ENCODE measurements at places on chromosomes 13 and 19.
A peak's percentile ranks its signal among the peaks of the same experiment; 100 is the strongest.

DNA sequence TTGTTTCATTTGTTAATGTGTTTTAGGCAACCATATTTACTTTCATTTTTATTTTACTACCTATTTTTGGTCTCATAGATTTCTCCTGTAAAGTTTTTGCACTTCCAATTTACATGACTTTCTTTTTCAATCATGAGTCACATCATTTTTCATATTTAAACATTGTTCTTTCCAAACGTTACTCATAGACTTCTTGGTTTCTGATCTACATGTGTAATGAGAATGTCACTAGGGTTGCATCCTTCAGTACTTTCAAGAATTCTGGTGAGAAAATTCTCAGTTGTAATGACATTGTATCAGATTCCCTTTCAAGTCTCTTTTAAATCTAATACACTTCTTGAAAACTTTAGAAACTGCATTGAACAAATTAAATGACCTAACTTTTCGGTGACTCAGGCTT is 991.7 kb downstream of the EFNB2 start:
- no peak for DNase-seq

DNA sequence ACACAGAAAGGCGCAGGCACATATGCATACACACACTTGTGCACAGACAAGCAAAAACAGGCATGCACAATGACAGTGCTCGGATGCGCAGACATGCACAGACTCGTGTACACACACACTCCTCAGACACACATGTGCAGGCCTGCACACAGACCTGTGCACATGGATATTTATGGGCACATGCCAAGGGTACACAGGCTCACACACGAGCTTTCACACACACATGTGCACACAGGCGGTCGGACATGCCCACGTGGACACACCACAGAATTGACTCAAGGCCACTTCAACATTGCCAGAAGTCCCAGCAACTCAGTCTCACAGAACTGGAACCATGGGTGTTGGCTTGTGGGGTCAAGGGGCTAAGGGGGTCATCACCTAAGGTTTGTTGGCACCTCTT is 206.8 kb downstream of the URI1 start:
- no peak for DNase-seq

DNA sequence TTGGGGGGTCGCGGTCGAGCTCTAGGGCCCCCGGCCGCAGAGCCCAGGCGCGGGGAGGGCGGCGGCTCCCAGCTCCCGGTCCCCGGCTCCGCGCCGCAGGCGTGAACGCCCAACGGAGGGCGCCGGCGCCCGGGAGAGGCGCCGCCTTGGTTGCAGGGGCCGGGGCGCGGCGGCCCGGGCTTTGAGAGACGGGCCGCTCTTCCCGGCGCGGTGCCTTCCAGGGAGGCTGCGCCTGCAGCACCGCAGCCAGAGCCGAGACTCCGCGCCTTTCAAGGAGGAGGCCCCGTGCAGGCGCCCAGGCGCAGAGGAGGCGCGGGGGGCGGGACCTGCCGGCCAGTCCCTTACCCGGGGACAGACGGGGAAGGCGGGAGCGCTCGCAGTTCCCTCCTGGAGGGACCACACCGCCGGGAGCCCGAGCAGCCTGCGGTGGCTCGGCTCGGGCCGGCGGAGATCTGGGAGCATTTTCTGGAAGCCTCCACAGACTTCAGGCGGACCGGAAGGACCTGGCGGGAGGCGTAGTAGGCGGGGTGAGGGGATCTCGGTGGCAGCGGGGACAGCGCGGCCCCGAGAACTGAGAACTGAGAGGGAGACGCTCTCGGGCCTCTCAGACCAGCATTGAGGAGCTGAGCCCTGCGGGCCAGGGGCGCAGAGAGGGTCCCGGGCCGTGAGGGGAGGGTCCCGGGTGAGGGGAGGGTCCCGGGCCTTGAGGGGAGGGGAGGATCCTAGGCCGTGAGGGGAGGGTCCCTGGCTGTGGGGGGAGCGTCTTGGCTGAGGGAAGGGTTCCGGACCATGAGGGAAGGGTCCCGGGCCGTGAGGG is 25.5 kb upstream of the MCF2L start:
- DNase-seq: peak; percentile 57

DNA sequence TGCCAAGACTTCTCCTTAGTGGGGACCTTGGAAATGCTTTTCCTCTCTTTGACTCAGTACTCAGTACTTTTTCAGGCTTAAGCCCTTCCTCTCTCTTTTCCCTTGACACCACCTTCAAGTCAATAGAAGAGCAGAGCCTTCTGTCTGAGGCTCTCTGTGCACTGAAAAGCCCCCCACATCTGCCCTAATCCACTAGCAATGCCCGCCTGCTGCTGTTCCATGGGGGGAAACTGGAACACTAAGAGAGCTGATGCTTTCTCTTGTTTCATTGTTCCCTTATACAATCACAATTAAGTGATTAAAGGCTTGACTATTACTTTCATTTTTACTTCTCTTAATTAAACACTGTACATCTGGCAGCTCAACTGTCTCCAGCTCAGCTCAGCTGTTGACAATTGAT is 254.5 kb downstream of the SLITRK6 start:
- no peak for DNase-seq

GRCh38 chr13:113937073-113937472 is 36.8 kb downstream of the C13orf46 start:
- DNase-seq: no peak

- DNase-seq: no peak
Observed at GRCh38 chr13:112905086-112905485, 63.9 kb upstream of the MCF2L start.

- peak; percentile 21 for DNase-seq
Observed at GRCh38 chr13:38582133-38582532, 104.7 kb upstream of the FREM2 start.

DNA sequence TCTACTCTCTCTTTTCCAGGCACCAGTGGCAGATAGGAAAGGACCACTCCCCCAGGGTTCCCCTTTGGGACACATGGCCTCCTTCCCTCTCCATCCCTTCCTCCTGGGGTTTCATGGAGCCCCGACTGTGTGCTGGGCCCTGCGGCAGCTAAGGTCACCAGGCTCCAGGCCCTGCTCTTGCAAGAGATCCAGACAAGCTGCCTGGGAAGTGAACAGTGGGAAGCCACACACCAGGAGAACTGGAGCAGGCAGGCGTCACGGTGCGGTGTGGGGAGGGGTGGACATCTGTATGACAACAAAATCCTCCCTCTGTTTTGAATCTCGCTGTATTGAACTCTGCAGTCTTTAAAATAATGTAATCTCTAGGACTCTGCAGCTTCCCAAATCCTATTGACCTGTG is 330.1 kb downstream of the UQCRFS1 start:
- no peak for DNase-seq

- no peak for DNase-seq
Observed at GRCh38 chr19:6593651-6594416, 2.9 kb upstream of the CD70 start.

DNA sequence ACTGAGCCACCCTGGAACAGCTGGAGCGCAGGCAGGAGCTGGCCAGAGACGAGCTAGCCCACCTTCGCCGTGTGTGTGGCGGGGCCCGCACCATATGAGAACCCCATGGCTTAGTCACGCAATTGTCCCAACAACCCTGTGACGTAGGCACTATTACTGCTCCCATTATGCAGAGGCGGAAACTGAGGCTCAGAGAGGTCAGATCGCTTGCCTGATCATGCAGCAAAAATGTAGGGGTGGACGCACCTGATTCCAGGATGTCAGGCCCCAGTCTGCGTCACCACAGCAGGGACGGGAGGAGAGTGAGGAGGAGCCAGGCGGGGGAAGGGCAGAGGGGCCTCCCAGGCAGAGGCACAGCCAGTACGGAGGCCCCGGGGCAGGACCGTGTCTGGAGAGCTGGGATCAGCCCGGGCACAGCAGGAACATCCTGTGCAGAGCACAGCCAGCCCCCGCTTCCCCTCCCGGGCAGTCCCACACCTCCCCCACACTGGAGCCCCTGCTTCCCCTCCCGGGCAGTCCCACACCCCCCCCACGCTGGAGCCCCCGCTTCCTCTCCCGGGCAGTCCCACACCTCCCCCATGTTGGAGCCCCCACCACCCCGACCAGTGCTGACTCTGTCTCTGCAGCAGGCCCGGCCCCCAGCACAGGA is 16.7 kb downstream of the PIP5K1C start:
- DNase-seq: no peak

DNA sequence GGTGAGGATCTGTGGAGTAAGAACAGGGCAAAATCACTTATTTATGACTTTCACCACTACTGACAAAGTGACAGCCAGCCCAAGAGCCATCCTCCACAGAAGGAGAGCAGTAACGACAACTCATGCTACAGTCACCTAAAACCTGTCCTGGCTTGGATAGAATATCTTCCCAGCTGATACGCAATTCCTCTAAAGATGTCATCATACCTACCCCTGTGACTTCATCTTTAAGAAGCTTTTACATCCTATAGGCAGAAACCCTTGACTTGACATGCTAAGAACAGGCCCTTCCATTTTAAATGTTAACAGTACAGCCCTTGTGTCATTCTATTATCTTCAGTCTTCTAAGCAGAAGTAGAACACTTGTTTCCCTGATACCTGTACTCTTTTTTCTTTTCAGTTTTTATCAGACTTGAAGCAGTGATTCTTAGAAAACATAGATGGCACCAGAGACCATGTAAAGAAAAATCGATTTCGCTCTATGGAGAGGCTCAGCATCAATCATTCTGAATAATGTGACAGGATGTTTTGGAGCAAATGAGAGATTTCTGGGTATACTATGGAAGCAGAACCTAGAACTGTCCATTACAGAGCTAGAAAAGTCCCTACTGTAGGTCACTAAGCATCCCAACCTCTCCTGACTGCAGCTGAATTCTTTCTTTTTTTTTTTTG is 20.1 kb downstream of the STOML3 start:
- DNase-seq: no peak

DNA sequence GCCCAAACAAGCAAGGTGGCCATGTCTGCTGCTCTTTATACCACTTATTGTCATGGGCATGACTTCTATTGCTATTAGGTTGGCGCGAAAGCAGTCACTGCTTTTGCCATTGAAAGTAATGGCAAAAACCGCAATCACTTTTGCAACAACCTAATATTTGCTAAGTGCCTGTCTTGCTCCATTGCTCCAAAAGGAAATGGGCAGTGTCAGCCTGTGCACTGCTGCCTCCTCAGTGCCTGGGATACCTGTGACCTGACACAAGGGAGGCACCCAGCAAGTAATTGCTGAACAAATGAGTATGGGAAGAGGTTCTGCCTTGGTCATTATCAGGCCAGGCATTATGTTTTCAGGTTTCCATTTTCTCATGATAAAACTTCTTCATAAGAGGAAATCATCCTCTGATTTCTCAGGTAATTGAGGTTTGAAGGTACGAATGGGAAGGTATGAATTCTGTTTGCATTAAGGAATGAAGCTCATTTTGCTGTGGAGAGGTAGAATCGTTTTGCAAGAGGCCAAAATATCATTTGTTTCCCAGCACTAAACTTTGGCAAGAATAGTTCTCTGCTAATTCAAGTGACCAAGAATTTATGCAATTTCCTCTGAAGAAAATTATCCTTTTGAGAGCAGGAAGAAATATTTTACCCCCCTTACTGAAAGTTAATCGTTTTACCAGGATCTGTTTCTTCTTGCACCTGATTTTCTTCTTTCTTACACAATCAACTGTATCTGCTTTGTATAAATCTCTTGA is 128.4 kb upstream of the SPRY2 start:
- DNase-seq: no peak

DNA sequence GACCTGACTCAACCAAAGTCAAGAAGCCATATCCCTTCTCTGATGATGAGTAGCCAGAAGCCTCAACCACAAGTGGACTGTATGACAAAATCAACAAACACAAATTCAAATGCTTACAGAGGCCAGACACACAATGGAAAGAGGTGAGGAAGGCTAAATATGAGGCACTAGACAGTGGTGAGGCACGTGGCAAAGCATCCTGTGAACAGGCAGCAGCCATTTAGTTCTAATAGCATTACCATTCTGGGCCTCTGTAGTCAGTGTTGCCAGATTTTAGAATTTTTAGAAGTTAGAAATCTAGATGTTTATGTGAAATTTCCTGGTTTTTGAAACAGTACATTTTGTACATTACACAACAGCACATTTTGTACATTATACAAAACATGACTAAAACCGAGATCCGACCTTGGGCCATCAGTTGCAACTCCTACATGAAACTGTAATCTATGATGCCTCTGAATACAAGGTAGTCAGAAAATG is 403.3 kb downstream of the COG6 start:
- no peak for DNase-seq

DNA sequence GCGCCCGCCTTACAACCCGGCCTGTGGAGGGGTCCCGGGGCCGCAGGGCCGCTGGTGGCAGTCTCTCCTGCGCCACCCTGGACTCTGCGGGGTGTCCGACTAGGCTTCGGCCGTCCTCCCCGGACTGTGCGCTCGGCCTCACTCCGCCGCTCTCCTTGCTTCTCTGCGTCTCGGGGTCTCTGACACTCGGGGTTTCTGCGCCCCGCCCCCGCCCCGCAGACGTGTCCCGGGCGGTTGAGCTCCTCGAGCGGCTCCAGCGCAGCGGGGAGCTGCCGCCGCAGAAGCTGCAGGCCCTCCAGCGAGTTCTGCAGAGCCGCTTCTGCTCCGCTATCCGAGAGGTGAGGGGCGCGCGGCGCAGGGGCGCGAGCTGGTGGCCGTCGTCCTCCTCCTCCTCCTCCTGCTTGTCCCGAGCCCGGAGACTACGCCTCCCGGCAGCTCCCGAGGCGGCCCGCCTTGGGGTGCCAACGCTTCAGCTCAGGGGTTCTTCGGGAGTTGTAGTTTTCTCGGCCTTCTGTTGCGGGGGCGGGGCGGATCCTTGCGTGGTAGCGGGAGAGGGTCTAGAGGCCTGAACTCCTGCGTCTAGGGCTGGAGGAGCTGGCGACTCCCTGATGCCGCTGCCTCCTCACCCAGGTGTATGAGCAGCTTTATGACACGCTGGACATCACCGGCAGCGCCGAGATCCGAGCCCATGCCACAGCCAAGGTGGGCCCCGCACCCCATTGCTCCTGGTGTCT is 627 bp downstream of the LIN7B start:
- peak; percentile 69 for DNase-seq

GRCh38 chr19:13097033-13097462 is 5.6 kb downstream of the LYL1 start:
- DNase-seq: no peak

DNA sequence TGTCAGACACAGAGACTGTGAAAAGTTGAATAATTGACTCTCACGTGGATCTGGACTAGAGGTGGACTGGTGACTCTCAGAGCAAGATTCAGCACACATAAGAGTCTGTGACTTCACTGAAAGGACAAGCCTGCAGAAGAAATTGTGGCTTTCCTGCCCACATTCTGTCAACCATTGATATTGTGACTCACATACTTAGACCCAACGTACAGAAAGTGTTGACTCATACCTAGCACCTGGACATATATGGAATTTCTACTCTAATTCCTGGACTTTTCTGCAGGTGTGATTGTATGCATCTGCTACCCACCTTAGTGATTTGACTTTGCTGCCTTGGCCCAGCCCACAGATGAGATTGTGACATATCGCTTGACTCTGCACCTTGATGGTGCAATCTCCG is 15.6 kb upstream of the ZNF730 start:
- no peak for DNase-seq

- DNase-seq: peak; percentile 80
Observed at GRCh38 chr13:49495783-49496762, at the start of gene PHF11. TSS of gene PHF11 (plus strand) at chr13:49495953. CDS start at chr13:49496002, 49 bp downstream.

GRCh38 chr19:51691584-51692428 is 1.3 kb upstream of the SPACA6 start:
- no peak for DNase-seq

- DNase-seq: no peak
Observed at GRCh38 chr13:37747071-37747612, 122.4 kb downstream of the TRPC4 start.
